Myocyte (in vitro differentiated cells): ENCODE measurements at places on chromosomes 16 and 17.

DNA sequence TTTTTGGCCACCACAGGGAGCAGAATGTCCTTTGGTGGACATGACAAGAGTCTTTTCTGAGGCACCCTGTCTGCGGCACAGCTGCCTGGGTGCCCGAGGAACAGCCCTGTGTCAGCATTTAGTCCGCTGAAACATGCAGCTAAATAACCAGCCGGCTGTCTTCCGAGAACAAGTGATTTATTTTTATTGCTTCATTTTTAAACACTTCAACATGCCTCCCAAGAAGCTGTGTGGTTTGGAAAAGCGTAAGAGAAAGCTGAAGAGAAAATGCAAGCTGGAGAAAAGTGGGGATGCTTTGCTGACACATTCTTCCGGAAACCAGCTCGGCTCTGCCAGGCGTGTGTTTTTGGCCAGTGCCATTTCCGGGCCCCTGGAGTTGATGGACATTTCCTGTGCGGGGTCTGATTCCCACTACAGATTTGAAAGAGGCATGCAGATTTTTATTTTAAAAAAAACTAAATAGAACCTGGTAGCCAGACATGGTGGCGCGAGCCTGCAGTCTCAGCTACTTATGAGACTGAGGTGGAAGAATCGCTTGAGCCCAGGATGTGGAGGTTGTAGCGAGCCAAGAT is 94.7 kb downstream of the SEC14L1 start:
- DNase-seq = peak; percentile 62

DNA sequence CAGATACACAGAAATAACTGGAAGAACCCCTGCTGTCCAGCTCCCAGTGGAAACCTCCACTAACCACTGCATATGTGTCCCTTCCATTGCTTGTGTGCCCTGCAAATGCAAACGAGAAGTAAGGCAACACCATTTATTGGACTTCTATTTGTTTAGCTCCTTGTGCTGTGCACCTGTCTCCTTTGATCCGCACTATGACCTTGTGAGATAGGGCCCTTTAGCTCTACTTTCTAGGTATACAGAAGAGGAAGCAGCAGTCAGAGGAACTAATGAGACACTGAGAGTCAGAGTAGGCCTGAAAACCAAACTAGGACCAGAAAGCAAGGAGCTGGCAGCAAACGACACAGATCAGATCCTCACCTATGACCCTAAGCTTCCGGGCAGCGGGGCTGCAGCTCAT is 22.4 kb downstream of the SOX9 start:
- no peak for DNase-seq

- DNase-seq = no peak
Measured at GRCh38 chr17:49992191-49992932, 2.7 kb downstream of the DLX3 start.

GRCh38 chr16:81615833-81616232 is 163.3 kb upstream of the PLCG2 start:
- no peak for DNase-seq

DNA sequence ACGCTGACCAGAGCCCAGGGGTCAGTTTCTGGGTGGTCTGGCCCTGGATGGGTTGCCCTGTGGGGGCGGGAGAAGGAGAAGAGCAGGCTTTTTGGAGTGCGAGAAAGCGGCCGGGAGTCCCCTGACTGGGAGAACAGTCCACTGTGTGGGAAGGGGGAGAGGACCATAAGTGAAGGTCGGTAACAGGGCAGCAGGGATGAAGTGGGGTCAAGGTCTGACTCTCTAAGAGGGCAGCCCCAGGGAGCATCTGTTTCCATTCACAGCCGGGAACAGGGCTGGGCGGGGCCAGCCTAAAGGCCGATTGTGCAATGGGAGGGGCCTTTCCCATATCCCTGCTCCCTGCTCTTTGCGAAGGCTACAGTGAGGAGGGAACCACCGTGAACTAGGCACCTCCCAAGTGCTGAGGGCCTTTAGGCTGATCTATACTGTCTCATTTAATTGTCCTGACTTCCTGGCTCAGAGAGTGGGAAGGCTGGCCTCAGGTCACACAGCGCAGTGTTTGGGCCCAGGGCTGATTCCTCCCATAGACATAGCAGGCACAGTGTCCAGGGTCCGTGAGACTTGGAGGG is 10.4 kb upstream of the WFDC1 start:
- no peak for DNase-seq

DNA sequence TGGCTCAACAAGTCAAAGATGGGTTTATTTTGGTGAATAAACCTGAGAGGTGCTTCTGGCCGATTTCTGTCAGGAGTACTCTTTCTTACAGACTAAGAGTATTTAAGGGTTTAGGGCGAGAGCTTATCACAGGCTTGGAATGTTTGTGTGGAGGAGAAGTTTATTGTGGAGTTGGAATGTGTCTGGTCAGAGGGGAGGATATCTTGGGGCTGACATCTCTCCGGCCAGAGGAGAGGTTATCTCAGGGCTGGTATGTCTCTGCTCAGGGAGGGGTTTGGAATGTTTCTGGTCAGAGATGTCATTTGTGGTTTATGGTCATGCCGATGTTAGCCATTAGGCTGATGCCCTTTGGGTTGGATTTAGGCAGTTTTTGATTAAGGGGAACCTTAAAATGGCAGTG is 236.4 kb upstream of the EEF2KMT start:
- no peak for DNase-seq

DNA sequence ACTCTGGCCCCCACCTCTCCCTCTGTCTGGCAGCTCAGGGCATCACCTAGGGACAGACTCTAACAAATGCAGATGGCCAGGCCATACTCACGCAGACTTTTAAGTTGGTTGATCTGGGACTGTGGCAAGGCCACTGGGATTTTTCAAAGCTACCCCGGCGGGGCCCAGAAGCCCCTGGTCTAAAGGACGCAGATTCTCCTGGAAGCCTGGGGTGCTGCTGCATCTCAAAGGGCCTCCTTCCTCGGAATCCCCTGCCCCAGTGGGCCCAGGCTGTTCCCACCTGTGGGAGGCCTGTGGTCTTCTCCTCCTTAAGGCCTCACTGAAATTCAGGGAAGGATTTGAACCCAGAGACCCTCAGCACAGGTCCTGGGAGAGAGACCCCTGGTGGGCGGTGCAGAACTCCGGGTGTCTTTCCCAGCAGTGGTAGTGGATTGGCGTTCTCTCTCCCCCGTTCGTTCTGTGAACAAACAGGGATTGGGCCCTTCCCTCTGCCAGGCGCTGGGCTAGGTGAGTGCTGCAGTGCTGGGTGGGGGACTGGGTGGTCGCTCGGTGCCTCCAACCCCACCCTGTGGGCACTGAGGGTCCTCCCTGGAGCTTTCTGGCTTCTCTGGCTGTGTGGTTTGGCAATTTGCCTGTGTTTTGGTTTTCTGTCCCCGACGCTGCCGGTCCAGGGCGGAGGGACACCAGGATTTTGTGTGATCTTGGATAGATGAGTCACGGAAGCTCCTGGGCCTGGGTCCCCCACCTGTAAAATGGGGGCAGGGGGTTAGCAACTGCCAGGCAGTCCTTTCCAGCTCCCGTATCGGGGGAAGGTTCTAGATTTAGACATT is 160.5 kb upstream of the GSE1 start:
- no peak for DNase-seq

DNA sequence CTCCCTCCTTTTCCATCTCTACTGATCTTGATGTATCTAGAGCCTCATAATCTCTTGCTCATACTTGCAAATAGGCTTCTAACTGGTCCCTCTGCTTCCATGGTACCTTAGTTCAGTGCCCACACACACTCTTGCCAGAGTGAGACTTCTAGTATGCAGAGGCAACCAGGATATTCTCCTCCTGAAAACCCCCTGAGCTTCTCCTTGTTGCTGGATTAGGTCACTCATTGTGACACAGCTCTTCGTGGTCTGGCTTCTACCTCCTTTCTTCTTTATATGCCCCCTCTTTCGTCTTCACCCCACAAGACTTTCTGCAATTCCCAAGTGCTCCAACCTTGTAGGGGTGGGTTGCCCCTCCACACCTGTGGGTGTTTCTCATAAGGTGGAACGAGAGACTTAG is 2.5 kb upstream of the FAM20A start:
- DNase-seq = no peak

DNA sequence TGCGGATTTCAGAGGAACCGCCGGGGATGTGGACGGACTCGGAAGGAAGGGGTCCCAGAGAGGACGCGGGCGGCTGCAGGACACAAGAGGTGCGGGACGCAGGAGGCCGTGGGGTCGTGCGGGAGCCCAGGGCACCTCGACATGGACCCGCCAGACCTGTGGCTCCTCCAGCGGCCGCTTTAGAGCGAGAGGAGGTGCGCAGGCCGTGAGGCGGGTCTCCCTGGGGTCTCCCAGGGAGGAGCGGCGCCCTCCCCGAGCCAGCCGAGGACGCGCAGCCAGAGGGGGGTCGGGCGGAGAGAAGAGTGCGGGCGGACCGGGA is 6.8 kb upstream of the FLYWCH1 start:
- DNase-seq = no peak

GRCh38 chr17:29007456-29007855 is 1.6 kb upstream of the SEZ6 start:
- peak; percentile 58 for DNase-seq

GRCh38 chr16:68216240-68216639 is 19.7 kb downstream of the ESRP2 start:
- no peak for DNase-seq

GRCh38 chr16:47395733-47396498 is 64.9 kb downstream of the ITFG1 start:
- DNase-seq = no peak

GRCh38 chr16:2092256-2092620 is 43.5 kb downstream of the PKD1 start:
- no peak for DNase-seq

GRCh38 chr16:20611350-20611902 is 35.3 kb upstream of the ACSM2B start:
- no peak for DNase-seq

DNA sequence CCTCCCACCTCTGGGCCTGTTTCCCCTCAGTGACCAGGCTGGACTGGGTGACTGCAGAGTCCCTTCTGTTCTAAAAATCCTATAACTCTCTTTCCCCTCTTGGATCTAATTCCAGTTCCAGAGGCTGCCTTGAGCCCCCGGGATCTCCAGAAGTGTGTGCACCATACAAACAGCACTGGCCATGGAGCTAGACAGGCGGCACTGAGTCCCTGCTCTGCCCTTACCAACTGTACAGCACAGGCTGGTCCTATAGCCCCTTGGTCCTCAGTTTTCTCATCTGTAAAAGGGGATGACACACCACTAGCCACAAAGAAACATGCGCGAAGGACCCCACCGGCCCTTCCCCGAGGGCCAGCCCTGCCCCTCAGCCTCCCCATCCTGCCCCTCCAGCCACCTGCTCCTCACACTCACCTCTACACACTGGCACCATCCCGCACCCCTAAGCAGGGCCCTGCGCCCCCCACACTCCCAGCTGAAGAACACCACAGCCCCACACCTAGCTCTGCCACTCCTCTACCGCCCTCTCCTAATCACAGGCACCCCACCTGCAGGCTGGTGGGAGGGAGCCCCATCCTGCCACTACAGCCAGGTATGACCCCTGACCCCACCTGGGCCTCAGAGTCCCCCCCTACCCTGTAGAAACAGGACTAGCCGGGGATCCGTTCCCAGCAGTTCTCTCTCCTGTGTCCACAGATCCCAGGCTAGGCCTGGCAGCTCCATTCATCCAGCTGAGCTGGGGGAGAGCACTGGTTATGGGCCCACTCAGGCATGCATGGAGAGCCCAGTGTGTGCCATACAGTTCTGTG is 913 bp upstream of the KRT16 start:
- no peak for DNase-seq
